ENCODE measurements at places on chromosomes 16 and 17.

DNA sequence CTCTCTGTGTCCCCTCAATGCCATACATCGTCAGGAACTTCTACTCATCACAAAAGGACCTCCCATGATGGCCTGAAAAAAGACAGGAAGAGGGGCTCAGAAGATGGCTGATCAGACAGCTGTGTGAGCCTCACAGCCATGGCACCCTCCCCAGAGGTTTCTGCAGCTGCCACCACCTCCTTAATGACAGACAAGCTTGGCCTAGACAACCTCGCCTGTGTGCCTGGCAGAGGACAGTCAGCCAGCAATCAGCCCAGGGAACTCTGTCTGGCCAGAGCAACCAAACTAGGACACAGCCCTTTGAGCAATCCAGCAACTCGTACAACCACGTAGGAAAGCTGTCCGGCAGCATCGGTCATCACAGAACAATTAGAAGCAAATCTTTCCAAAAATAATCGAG is 54.2 kb upstream of the MED9 start:
- DNase-seq, result no peak

- no peak for DNase-seq
Observed at GRCh38 chr17:41613277-41614082, 913 bp upstream of the KRT16 start.

DNA sequence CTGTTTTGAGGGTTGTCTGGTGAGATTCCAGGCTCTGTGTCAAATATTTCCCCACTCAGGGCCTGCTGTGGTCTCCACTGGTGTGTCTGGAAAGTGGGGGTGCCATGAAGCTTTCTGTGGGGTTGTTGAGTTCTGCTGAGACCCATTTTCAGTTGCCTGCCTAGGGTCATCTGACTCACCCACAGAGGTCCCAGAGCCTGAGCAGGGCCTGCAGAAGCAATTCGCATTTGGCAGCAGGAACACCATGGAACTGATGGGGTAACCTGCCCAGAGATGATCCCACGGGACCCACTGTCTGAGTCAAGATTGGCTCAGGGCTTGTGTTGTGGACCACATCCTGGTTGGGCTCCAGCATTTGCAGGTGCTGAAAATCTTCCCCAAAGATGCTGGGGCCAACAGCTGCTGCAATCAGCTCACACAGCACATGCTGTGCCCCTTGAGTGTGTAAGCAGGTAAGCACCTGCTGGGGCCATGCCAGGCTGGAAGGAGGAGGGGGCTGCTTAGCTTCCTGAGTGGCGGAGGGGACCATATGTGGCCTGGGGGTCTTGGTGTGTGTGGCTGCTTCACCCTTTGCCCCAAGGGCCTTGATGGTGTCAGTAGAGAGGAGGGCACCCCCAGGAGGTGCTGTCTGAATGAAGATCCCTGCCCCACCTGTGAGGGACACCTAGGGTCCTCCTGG is 1726.1 kb downstream of the TP53TG3F start:
- DNase-seq, result no peak

DNA sequence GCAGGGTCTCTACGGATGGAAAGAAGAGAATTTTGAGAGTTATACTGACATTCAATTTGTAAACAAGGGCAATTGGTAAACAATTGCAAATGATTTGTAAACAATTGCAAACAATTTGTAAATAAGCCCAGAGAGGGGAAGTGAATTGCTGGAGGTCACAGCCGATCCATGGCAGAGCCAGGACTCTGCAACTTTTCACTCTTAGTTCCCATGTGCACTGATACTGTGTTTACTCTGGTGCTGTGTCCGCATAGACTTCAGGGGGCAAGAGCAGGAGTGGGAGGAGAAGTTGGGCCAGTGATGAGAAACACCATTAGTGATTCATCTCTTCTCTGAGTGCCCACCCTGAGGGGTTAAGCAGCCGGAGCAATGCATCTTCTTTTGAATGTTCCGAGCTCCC is 14.0 kb downstream of the SCNN1G start:
- no peak for DNase-seq

DNA sequence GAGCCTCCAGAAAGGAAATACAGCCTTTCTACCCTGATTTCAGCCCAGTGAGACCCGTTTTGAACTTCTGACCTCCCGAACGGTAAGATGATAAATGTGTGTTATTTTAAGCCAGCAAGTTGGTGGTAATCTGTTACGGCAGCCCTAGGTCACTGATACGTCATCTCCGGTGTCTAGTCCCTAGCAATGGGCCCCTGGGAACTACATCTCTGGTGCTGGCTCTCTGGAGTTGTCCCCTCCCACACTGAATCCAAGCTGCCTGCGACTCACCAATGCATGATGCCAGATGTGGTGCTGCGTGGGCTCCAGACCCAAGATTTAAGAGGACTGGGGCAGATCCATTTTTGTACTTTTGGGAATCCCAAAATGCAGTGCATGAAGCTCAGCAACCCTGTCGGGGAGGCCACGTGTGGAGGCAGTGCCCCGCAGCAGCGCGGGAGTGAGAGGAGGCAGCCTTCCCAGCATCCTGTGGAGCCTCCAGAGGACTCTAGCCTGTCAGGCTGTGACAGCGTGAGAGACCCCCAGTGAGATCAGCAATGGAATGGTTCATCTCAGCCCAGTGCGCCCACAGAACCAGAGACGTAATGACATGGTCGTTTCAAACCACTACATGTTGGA is 43.6 kb upstream of the USP7 start:
- DNase-seq, result peak; percentile 28

DNA sequence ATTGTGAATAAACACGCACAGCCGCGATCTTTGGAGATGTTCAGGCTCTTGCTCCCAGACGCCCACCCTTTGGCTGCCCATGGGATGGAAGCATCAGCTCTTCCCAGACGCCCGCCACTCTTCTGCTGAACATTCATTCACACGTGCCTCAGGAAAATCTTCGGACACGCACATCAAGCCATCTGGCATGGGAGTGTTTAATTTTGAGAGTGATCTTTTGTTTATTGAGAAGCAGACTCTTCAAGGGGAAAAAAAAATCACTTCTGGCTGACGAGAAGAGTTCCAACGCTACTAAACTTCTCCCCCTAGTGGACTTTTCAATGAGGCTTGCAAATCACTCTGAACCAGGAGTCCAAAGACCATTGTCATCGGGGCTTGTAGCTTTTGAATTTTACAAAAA is 62.0 kb upstream of the NUDT7 start:
- peak; percentile 56 for DNase-seq

All from HT1080 (cell line).